ENCODE measurements at places on chromosomes 3 and 15.

DNA sequence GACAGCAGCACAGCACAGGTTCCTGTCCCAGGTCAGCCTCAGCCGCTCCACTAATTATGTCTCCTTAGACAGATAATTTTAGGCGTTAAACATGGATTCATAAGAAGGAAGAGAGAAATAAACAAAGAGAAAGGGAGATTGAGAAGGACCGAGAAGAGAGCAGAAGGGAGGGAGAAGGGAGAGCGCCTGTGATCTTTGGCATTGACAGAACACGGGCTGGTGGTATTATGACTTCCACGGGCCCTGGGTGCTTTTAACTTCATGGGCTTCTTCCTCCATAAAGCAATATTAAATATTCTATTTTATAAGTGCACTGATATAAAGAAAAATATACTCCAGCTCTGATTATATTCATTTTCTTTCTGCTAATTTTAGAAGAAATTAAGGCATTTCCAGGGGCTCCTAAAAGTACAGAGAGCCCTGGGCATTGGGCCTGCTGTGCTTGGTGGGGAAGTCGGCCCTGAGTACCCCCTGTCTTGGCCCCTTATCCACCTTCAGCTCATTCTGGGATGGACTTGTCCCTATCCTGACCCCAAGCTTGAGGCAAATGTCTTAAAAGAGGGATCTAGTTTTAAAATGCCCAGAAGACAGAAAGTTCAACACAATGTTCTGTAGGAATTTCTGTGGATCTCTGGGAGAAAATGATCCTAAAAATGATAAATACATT is 135.3 kb downstream of the MEX3B start:
- no peak for DNase-seq

- no peak for DNase-seq
Measured at GRCh38 chr3:23550402-23550801, 255.4 kb upstream of the UBE2E1 start.

DNA sequence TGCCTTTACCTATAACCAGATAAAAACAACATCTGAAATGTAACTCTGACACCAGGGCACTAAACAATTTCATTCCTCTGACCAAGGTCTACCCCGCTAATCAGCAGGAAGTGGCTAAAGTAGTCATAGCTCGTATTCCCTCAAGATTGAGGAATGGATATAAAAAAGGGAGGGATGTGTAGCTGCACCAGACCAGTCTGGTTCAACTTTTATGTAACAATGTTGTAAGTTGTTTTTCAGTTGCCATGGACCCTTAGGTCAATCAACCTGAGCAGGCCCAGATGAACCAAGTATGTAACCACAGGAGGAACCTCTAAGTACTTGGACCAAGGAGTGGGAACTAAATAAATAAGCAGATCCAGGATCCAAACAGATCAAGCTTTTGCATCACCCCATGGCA is 28.4 kb upstream of the IFT57 start:
- no peak for DNase-seq

DNA sequence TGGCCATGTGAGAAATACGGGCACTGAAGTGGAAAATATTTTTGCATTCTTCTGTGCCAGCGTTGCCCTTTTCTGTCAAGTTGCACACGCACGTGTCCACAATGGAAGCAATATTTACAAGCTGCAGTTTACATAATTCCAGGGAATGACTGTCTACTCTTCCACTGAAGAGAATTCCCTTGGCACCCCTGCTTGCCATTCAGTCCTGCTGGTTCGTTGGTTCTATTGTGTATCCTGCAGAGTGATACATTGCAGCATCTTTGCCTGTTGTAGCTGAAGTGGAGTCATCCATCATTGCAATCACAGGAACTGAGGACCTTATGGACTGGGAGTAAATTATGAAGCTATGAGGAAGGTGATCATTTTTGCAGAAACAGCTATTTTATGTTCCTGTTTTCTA is 759.4 kb downstream of the ROBO2 start:
- no peak for DNase-seq

All from CD4-positive, alpha-beta T cell (primary cell).